Activated CD4-positive, alpha-beta memory T cell treated with anti-CD3 and anti-CD28 coated beads, Interleukin-2, amount 10 ng/mL, durations not matched to agents 7 days and 5 days (primary cell): ENCODE measurements at places on chromosomes 7 and 10.

GRCh38 chr10:52956461-52956860 lies 183.9 kb upstream of the MBL2 start:
- DNase-seq = no peak

GRCh38 chr7:128437426-128438332 lies 18.0 kb upstream of the HILPDA start:
- no peak for DNase-seq

DNA sequence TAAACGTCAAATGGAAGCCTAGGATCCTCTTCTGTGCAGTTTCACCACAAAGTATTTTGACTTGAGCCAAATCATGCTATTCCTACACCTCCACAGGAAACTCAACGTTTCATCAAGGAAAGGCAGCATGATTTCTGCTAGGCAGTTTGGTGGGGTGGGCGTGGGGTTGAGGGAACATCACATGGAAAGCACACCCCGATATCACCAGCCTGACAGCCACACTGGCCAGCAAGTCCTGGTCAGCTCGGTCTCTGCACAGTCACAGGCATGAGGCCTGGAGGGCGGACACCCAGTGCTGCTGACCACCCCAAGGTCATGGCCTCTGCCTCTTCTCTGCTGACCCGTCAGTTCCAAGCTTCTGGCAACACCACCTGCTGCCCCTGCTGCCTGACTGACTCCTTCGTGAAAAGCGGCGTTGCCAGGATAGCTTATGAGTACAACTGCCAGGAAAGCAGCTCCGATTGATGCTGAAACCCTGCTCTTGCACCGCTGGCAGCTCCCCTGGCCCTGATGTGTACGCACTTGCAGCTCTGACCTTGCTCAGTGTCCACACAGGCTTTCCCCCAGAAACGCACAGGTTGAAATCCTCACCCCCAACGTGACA lies 171.5 kb downstream of the DIP2C start:
- no peak for DNase-seq

DNA sequence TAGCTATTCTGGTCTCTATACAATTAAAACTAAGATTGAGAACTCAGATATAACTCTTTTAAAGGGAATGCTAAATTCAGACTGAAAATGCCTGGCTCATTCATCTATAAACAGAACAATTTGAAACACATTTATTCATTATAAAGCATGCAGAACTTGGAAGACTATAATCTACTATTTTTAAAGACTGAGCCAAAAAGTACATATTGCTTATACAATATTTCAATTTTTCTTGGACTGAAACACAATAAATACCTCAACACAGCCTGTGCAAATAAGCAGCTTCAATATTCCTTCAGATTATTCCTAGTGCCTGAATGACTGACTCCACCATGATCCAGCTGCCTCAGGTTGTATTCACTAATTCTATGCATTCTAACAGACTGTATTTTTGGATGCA lies 15.5 kb upstream of the PHYH start:
- no peak for DNase-seq

DNA sequence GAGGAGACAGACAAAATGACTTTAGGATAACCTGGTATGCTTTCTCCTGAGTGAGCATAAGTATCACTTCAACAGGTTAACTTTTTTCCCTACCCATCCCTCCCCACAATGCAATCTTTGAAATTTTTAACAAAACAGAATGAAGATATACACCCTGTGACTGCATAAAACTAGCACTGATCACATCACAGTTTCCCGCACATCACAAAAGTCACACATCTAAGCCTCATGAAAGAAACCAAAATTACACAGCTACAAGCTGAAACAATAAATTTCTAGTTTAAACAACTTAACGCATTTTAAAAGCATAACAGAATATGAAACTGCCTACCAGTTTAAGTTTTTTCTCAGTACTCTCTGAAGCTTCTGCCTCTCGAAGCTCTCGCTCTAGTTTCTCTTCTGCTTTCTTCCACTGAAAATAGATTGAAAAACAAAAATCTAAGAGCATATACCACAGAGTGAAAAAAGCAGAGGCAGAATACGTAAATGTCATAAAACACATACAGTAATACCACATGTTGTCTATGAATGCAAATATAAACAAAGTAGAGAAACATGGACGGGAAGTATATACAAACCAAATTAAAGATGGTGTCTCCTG lies 18.1 kb downstream of the NOC3L start:
- no peak for DNase-seq

DNA sequence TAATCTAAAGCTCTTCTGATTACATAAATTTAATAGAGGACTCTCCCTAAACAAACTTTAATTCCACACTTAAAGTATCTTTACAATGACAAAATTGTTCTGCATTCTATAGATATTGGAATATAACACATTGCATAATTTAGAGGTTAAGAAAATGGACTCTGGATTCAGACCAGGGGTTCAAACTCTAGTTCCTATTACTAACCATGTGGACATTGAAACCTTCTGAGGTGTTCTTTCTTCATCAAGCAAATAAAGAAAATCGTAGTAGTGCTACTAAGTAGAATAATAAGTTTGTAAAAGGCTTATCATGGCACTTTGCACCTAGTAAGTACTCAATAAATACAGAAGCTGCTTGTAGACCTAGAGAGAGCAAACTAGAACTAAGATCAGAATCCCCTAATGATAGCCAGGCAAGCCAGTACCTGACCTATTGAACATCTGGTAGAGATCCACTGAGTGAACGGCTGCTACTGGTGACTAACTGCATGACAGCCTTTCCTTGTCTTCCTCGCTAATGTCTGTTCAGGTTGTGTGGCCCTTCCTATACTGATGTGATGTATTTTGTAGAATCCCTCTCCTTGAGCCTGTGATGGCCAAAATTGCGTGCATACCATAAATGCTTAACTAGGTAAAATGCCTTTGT lies 430.3 kb downstream of the KCNMA1 start:
- DNase-seq = no peak

DNA sequence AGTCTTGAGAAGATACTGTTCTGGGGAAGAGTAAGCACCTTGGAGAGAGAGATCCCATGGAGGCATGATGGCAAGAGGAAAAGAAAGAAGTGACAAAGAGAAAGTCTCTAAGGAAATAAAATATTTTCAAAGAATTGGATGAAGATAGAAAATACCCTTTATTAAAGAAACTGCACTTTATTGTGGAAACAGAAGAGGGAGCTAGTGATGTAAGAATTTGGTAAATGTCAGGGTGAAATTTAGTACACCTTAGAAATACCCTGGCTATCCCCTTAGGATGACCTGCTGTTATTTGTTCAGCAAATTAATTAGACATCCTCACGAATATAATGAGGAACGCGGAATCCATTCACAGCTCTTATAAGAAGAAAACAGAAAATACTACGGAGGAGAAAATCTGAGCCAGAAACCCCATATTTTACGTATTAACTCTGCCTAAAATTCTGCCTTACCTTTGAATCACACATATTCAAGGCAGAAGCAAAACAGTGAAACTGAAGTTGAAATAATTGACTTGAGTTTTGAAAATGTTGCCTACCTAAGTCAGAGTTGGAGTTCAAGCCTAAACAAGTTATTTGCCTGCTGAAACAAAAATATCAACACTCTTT lies 90.7 kb downstream of the TFPI2 start:
- DNase-seq = no peak

- DNase-seq = no peak
Observed at GRCh38 chr7:1965579-1966294, 267.0 kb downstream of the MAD1L1 start.

DNA sequence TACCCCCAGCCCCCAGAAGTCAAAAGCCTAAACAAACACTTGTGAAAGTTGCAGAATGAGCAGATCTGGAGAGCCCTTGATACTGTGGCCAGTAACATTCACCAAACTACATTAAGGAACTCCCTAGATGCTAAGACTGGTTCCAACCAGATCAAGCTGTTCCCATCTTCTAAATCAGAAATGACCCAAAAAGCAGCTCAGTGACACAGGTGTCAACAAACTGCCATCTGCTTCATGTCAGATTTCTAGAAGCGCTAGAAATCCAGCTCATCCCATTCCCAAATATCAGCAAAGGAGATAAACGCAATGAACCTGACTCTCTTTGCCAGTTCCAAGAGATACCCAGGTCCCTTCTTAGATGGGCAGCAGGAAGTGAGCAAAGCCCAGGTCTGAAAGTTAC lies 90.6 kb downstream of the GFRA1 start:
- DNase-seq = no peak

DNA sequence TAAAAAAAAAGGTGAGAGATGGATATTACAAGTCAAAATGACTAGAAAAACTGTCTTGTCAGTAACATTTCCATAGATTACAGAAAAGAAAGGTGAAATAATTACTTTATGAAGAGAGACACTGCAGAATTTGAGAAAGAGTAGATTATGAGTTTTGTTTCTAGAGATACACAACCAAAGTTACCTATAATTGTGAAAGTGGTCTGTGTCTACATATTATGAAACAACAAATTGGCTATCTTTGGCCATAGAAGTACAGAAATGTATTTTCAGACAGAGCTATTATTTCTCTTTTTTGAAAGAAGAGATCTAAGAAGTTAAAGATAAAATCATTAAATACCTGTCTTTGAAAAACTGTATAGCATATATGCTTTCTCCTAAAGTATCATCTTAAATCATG lies 30.1 kb downstream of the KCND2 start:
- no peak for DNase-seq

DNA sequence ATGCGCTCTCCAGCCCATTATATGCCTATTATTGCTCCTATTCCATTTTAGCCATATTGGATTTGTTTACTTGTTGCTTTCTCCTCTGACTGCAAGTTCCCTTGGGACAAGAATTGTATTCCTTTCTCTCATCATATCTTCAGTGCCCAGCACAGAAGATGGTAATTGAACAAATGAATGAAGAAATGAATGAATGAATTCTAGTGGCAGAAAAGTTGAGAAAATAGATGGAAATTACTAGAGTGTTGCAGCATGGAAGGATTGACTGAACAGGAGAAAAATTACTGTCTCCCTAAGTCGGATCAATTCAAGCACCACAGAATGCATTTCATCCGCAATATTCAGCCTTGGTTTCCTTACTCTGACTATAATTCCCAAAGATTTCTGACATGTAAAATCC lies 1243.2 kb downstream of the SORCS1 start:
- no peak for DNase-seq

- no peak for DNase-seq
Observed at GRCh38 chr10:76352300-76352699, 920.9 kb downstream of the LRMDA start.

DNA sequence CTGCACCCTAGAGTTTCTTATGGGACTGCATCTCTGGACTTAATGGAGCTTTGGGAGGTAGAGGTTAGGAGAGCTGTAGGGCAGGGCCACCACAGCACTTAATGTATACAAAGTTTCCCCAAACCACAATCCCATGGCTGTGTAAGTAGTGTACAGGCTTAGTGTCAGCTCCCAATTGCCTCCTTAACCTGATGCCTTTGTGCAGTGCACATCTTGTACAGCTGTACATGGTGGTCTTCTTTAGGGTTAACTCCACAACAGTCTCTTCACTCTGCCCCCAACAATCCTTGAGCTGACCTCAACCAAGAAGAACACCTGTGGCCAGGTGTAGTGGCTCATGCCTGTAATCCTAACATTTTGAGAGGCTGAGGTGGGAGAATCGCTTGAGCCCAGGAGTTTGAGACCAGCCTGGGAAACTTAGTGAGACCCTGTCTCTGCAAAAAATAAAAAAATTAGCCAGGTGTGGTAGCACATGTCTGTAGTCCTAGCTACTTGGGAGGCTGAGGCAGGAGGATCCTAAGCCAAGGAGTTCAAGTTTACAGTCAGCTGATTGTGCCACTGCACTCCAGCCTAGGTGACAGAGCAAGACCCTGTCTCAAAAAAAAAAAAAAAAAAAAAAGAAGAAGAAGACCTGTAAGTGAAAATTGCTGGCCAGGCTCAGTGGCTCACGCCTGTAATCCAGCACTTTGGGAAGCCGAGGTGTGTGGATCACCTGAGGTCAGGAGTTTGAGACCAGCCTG lies 6.8 kb downstream of the PLAU start:
- DNase-seq = no peak

DNA sequence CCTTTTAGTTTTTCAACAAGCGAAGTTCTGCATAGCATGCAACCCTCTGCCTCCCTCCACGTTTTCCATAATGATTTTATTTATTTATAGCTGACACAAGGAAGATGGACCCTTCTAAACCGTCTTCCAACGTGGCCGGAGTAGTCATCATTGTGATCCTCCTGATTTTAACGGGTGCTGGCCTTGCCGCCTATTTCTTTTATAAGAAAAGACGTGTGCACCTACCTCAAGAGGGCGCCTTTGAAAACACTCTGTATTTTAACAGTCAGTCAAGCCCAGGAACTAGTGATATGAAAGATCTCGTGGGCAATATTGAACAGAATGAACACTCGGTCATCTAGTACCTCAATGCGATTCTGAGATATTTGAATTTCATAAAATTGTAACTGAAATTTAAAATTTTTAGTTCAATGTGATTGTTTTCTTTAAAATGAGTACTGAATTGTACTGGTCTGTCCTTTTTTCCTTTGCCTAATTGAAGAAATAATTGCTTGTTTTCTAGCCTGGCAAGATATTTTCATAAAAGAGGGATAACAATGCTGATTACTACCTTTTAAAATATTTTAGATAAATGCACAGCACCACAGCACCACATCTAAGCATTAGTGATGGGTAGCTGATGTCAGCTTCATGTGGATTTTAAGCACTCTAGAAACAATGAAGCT lies 41.5 kb upstream of the SLC39A12 start:
- no peak for DNase-seq

GRCh38 chr7:142030848-142031247 lies 35.2 kb downstream of the MGAM start:
- DNase-seq = no peak

DNA sequence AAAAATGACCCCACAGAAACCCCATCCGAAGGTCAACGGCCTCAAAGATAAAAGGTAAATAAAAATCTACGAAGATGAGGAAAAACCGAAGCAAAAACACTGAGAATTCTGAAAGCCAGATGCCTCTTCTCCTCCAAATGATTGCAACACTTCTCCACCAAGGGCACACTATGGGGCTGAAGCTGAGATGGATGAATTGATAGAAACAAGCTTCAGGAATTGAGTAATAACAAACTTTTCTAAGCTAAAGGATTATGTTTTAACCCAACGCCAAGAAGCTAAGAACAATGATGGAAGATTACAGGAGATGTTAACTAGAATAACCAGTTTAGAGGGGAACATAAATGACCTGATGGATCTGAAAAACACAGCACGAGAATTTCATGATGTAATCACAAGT lies 127.8 kb downstream of the MACC1 start:
- DNase-seq = no peak
